Activated gamma-delta T cell treated with anti-CD3 and anti-CD28 coated beads, Interleukin-2, amount 50 U/mL, for 16 hours (primary cell): ENCODE measurements at places on chromosomes 5 and 9.
A peak's percentile ranks its signal among the peaks of the same experiment; 100 is the strongest.

- DNase-seq, result no peak
Measured at GRCh38 chr5:172450861-172451695, 3.2 kb downstream of the SH3PXD2B start.

DNA sequence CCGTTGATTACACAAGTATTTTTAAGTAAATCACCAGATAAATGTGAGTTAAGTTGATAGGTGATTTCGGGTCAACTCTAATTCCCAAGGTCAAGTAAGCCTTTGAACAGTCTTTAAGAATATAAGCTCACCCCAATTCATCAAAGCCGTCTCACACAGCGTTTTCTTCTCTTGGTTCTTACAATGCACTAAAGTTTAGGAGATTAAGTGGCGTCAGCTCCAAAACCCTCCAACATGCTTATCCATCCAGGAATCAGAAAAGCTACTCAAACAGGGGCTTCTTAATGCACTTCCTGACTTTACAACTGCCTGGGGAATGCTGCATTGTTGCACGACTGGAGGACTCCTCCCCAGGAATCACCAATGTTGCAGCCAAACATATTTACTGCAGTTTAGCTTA, 206.2 kb upstream of the EFNA5 start:
- no peak for DNase-seq

DNA sequence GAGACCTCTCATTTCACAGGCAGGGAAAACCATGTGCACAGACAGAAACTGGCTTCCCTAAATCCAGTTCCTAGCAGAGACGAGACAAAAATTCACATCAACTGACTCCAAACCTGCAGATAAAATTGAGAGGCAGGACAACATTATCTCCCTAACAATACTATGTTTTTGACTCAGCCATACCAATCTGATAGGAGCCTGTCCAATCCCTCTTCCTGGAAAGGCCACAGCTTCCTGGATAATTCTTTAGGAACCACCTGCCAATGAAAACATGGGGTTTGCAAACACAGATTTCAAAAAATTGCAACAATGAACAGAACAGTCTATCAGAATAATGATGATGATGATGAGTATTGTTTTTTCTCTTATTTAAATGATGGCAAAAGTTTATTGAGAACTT, 22.4 kb downstream of the SH3TC2 start:
- DNase-seq, result no peak

DNA sequence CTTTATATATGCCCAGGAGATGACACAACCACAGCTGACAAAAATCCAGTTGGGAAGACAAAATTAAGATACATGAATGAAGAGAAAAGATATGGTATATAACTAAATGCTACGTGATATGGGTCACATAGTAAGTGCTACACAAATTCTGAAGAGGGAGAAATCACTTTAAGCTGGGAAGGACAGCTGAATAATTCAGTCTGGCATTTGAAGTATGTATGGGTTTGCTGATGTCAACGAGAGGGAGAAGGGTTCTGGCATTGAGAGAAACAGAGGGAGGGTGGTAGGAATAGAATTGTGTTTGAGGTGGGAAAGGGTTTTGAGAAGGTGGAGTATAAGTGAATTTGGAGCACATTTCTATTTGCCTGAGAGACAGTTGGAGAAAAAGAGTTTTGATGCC, 6.7 kb upstream of the SLIT3 start:
- no peak for DNase-seq

- no peak for DNase-seq
Measured at GRCh38 chr5:177540438-177540837, 13.9 kb downstream of the FAM193B start.

DNA sequence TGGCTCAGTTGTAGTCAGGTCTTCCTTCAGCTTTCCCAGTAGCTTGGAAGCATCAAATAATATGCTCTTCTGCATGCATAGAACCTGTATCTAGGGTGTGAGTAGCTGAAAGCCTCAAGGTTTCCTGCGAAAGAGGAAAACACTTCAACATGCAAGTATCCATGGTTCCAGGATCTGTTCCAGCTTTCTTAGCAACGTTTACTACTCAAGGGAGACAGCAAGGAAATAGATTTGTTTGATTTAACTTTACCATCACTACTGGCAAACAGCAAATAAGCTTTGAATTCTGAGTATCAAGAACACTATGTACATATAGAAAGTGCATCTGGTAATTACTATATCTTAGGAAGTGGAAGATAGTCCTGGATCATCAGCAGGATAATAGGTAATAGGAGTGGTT, 341.0 kb downstream of the PRR16 start:
- no peak for DNase-seq

- no peak for DNase-seq
Measured at GRCh38 chr5:53425687-53426511, 54.5 kb upstream of the FST start.

- DNase-seq, result no peak
Measured at GRCh38 chr5:1040571-1040970, 32.0 kb downstream of the NKD2 start.

- no peak for DNase-seq
Measured at GRCh38 chr9:121107029-121107428, 32.3 kb downstream of the CNTRL start.

DNA sequence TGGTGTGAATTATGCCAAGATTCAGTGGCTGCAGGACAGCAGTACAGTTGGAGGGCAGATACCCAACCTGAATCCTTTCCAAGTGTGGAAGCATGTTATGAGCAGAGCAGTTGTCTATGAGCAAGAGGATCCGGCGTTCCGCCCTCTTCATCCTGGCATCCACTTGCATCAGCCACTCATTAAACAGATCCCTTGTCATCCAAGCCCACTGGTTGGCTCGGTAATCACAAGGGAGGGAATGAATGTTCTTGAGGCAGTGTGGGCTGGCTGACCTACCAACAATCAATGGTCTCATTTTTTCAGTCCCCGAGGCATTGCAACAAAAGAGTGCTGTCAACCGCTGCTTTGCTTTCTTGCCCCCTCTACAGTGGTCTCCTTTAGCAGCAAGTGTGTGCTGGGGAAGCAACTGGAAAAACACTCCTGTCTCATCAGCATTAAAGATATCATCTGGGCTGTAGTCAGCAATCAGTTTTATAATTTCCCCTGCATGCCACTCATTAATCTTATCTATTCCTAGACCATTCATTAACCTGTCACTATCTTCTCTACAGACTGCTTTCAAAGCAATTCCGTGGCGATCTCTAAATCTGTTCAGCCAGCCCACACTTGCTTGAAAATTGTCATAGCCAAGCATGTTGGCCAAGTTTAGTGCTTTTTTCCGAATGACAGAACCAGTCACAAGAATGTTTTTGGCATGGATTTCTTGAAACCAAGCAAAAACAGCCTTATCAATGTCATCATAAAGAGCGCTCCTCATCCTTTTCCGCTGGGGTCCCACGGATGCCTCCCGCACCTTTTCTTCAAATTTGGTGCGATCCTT, 4.9 kb downstream of the TIGD6 start:
- no peak for DNase-seq

DNA sequence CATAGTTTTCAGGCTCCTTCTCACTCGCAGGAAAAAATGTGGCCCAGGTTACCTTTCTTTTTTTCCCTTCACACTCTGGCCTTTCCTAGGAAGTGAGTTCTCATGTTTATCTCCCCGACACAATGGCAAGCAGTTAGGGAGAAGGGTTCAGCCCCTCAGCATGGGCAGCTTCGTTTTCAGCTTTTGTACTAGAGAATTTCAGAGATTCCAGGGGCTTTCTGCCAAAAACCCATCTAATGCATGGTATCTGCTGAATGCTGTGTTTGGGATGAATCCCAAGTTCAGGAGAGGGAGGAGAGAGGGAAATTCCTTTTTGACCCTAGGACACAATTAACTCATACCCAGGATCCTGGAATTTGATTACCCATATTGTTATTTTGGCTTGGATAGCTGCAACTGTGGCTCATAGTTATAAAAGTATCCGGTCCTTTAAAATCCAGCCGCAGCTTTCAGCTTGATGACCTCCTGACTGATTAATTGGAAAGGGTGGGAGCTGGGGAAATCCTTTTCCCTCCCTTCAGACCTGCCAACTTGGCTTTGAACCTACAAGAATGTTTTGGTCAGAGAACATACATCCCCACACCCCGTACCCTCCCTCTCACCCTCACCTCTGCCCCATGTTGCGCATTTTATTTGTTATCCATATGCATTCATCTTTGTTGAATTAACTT, 78.4 kb downstream of the TMEM252 start:
- no peak for DNase-seq

GRCh38 chr5:160750938-160751657, 100.9 kb downstream of the ATP10B start:
- DNase-seq, result no peak

GRCh38 chr5:167582283-167582682, 709.2 kb upstream of the WWC1 start:
- DNase-seq, result no peak

- no peak for DNase-seq
Measured at GRCh38 chr5:85741972-85742371, 875.8 kb upstream of the COX7C start.

- no peak for DNase-seq
Measured at GRCh38 chr5:38723426-38723825, 122.4 kb upstream of the OSMR start.

GRCh38 chr5:123294544-123294943, 128.7 kb downstream of the CEP120 start:
- no peak for DNase-seq

DNA sequence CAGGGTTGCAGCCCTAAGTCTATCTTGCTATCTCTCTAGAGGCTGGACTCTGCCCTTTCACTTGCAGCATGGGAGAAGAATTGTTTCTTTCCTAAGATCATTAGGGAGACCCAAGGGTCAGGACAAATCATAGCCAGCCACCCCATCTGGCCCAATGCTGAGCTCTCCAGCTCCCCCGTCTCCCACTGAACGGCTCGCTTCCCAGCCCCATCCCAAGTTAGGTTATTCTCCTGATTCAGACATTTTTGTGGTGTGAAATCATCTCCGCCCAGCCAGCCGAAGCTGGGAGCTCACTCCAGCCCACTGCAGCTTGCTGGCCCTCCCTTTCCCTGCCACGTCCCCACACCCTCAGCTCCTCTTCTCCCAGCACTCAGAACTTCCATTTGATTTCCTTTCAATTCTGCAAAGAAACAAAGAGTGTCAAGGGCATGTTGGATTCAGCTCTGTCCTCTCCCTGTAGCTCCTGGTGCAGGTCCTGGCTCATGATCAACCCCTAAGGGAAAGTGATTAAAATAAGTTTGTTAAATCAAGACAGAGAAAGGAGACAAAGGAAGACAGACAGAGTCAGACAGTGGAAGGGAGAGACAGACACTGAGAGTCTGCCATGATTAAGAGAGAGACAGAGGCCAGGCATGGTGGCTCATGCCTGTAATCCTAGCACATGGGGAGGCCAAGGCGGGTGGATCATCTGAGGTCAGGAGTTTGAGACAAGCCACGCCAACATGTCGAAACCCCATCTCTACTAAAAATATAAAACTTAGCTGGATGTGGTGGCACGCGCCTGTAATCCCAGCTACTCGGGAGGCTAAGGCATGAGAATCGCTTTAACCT, 12.6 kb upstream of the SPARC start:
- no peak for DNase-seq

- DNase-seq, result no peak
Measured at GRCh38 chr5:148972396-148972795, 90.5 kb downstream of the SH3TC2 start.

- no peak for DNase-seq
Measured at GRCh38 chr5:117191251-117191650, 616.6 kb upstream of the SEMA6A start.

DNA sequence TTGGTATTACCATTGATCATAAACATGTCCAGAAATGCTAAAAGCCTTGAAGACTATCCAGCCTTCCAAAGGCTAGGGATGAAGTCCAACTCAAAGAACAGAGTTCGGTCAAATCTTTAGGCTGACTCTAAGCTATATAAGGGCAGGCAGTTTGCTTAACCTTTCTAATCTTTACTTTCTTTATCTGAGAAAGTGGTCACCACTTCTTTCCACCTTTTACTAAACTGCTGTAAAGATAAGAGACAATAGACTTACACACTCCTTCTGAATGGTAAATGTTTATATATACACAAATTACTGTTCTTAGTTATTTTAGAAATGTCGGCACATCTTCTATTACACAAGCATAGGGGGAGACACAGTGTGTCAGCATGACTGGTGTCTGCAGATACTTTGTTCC, 100.4 kb downstream of the NREP start:
- DNase-seq, result no peak

GRCh38 chr5:14108170-14108996, 34.8 kb upstream of the TRIO start:
- peak; percentile 10 for DNase-seq

- no peak for DNase-seq
Measured at GRCh38 chr5:168916266-168916665, 337.1 kb upstream of the PANK3 start.

DNA sequence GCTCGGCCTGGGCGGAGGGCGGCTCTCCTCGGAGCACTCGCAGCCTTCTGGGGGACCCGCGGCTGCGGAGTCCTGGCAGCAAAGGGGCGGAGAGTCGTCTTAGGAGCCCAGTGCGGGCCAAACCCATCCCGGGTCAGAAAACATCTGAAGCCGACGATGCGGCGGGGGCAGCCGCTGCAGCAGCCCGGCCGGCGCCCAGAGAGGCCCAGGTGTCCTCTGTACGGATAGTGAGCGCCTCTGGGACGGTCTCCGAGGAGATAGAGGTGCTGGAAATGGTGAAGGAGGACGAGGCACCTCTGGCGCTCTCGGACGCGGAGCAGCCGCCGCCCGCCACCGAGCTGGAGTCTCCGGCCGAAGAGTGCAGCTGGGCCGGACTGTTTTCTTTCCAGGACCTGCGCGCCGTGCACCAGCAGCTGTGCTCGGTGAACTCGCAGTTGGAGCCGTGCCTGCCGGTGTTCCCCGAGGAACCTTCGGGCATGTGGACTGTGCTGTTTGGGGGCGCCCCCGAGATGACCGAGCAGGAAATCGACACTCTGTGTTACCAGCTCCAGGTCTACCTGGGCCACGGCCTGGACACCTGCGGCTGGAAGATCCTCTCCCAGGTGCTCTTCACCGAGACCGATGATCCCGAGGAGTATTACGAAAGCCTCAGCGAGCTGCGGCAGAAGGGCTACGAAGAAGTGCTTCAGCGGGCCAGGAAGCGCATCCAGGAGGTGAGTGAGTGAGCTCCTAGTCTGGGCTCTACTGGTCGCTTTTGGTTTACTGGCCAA, 1.2 kb downstream of the JMY start:
- DNase-seq, result peak; percentile 5

GRCh38 chr5:167945542-167946384, 345.7 kb upstream of the WWC1 start:
- no peak for DNase-seq

DNA sequence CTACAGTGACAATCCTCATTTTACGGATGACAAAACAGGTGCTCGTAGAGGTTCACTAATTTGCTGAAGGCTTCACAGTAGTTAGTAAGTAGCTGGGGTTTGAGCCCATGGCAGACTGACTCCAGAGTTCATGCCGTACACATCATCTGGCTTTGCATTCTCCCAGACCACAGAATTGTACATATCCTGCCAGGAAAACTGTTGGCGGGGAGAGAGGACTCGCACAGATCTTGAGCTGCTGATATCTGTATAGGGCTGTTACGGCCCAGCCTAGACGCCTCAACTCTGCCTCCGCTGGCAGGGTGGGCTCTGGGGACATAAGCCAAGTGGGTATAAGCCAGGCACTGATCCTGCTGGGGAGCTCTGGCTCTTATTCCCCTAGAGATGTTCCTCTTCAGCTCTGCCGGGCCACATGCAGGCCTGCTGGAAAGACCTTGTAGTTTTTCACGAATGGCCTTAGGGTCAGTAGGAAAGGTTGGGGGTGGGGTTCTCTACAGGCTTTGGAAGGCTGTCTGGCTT, 16.3 kb downstream of the LARP1 start:
- DNase-seq, result no peak
